ENCODE measurements at places on chromosomes 6 and 20. TPM values are rescaled to one million over a fixed set of nuclear protein-coding genes. Genes with fewer than 3 reads are reported as not detected.
A peak's percentile ranks its signal among the peaks of the same experiment; 100 is the strongest.

C6orf132 gene
- 0.14 TPM for total RNA-seq

C6orf58 gene
- not detected for total RNA-seq

ID4 gene
- not detected for total RNA-seq

DCDC2 gene
- not detected for total RNA-seq

KIAA0408 gene
- total RNA-seq = 0.58 TPM

SMPD2 gene
- total RNA-seq = 37.3 TPM

DNA sequence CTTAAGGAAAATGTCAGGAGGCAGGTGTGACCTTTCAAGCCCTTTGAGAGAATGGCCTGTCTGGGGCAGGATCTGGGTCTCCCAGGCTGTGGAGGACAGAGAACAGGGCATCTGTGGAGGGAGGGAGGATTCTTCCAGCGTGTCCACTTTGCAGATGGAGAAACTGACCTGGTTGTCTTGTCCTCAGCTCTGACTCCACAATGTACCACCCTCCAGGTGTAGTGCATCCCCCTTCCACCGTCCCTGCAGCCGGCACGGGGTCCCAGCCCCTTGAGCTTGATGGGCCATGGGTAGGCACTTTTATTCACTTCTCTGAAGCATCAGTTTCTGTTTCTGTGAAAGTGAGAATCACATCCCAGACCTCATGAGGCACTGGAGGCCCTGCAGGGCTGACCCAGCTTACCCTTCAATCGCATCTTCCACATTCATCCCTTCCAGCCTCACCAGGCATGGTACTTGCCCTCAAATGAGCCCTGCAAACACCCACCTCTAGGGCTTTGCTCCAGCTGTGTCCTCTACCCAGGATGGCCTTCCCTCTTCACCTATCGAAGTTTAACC lies 4.6 kb upstream of the TGM2 start:
- H3K36me3 ChIP-seq = no peaks in the 10 kb centered on the region
- peaks cover 18% of the 10 kb centered on the region for H3K4me1 ChIP-seq
- DNase-seq = no peak
- peaks cover 2% of the 10 kb centered on the region for H3K27me3 ChIP-seq
- H3K27ac ChIP-seq = no peak overlapping the region

DNA sequence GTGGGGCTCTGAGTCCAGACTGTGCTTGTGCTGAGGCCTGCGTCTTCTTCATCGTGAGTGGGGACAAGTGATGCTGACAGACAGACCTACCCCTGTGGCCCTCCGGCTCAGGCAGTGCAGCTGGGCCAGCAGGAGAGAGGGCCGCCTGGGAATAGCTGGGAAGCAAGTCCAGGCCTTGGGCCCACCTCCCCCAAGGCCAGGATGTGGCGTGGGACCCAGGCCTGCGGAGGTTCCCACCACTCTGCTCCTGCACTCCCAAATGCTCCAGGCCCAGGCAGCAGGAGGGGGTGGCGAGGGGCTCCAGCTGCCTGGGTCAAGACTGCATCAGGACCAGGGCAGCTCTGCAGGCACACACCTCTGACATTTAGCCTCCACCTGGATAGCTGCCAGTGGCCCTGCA lies 38.3 kb downstream of the DAAM2 start:
- H3K27me3 ChIP-seq = no peaks in the 10 kb centered on the region
- H3K4me3 ChIP-seq = no peak overlapping the region
- H3K27ac ChIP-seq = no peak overlapping the region
- no peak for DNase-seq
- no peaks in the 10 kb centered on the region for H3K4me1 ChIP-seq

GRCh38 chr20:51385646-51386530 lies 156.6 kb downstream of the NFATC2 start:
- peaks cover 32% of the 10 kb centered on the region for H3K36me3 ChIP-seq
- DNase-seq = peak; percentile 69
- no peak overlapping the region for H3K4me3 ChIP-seq
- H3K27ac ChIP-seq = peak overlapping the region; percentile 26
- no peaks in the 10 kb centered on the region for H3K27me3 ChIP-seq
- H3K4me1 ChIP-seq = peaks cover 48% of the 10 kb centered on the region

GRCh38 chr6:51891784-51892183 lies 195.6 kb downstream of the PKHD1 start:
- H3K27me3 ChIP-seq = no peaks in the 10 kb centered on the region
- H3K36me3 ChIP-seq = no peaks in the 10 kb centered on the region
- H3K27ac ChIP-seq = no peak overlapping the region
- no peak for DNase-seq
- no peaks in the 10 kb centered on the region for H3K4me1 ChIP-seq

- peaks cover 21% of the 10 kb centered on the region for H3K4me1 ChIP-seq
- peaks cover 32% of the 10 kb centered on the region for H3K36me3 ChIP-seq
- H3K27ac ChIP-seq = peak overlapping the region; percentile 99
- H3K27me3 ChIP-seq = no peaks in the 10 kb centered on the region
- DNase-seq = no peak
- peak overlapping the region; percentile 90 for H3K4me3 ChIP-seq
These were observed 764 bp downstream of the BAG6 start for GRCh38 chr6:31651602-31652191.

DNA sequence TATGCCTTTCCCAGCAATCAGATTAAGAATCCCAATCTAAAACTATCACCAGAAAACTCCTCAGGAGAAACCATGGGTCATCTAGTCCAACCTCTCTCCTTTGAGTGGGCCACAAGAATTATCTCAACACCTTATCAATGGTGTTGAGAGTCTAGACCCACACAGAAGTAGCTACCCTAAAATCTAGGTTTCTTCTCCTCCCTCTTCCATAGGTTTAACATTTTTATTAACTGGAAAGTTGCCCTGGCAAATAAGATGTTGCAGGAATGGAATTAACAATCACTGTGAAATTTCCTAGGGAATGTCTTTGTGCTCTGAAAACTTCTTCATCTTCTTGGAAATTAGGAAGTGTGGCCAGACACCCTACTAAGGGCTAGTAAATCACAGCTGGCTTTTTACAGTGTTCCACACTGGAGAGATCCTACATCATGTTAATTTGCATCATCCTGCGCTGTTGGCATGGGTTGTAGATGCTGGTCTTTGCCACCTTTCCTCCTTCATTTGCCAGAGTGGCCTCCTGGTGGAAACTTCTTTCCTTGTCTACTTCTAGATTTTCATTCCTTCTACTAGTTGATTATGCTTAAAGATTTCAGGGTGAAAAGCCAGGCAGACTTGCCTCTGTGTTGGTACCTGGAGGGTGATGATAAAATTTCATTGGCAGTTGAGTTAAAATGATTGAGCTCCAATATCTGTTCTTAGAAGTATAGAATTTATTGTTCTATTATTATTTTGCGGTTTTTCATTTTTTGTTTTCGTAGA lies 2.7 kb downstream of the TNFAIP3 start:
- peak overlapping the region; percentile 97 for H3K27ac ChIP-seq
- peaks cover 50% of the 10 kb centered on the region for H3K4me1 ChIP-seq
- peaks cover 26% of the 10 kb centered on the region for H3K36me3 ChIP-seq
- peak overlapping the region; percentile 15 for H3K4me3 ChIP-seq
- no peaks in the 10 kb centered on the region for H3K27me3 ChIP-seq
- no peak for DNase-seq

DNA sequence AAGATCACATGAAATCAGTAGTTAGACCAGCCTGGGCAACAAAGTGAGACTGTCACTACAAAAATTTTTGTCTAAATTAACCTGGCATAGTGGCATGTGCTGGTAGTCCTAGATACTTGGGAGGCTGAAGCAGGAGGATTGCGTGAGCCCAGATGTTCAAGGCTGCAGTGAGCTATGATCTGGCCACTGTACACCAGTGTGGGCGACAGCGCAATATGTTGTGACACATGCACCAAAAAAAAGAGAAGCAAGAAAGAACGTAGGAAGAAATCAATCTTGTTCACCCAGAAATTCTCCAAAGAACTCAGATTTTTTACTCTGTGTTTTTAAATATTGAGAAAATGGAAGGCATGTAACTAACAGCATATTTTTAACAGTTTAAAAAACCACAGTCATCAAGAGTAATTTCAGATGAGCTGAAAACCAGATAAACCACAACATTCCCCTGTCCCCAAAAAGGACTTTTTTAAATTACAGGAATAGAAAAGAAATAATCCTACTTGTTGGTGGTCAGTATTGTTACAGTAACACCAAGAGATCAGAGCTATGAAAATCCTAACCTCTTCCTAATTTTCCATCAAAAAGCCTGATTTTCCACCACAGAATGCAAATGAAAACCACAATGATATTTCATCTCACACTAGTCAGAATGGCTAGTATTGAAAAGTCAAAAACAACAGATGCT lies 240.2 kb downstream of the KHDC1L start:
- H3K36me3 ChIP-seq = no peaks in the 10 kb centered on the region
- H3K27me3 ChIP-seq = no peaks in the 10 kb centered on the region
- no peak overlapping the region for H3K4me3 ChIP-seq
- peaks cover 3% of the 10 kb centered on the region for H3K4me1 ChIP-seq

- H3K4me3 ChIP-seq = no peak overlapping the region
- no peak for DNase-seq
- peaks cover 18% of the 10 kb centered on the region for H3K4me1 ChIP-seq
- H3K27me3 ChIP-seq = no peaks in the 10 kb centered on the region
These were observed 54.0 kb upstream of the AKIRIN2 start for GRCh38 chr6:87755708-87756671.

- H3K4me1 ChIP-seq = peaks cover 14% of the 10 kb centered on the region
- no peaks in the 10 kb centered on the region for H3K27me3 ChIP-seq
- H3K4me3 ChIP-seq = no peak overlapping the region
These were observed 59.1 kb upstream of the SUPT3H start for GRCh38 chr6:45436544-45437438.

GRCh38 chr6:163394659-163395058 lies 19.9 kb upstream of the QKI start:
- no peaks in the 10 kb centered on the region for H3K4me1 ChIP-seq
- no peak for DNase-seq

GRCh38 chr6:139372326-139373153 lies 1.9 kb downstream of the CITED2 start:
- no peaks in the 10 kb centered on the region for H3K27me3 ChIP-seq
- H3K36me3 ChIP-seq = peaks cover 2% of the 10 kb centered on the region
- peak overlapping the region; percentile 81 for H3K27ac ChIP-seq
- peaks cover 12% of the 10 kb centered on the region for H3K4me1 ChIP-seq
- no peak for DNase-seq
- peak overlapping the region; percentile 98 for H3K4me3 ChIP-seq

- no peaks in the 10 kb centered on the region for H3K27me3 ChIP-seq
- peaks cover 86% of the 10 kb centered on the region for H3K4me1 ChIP-seq
- H3K36me3 ChIP-seq = peaks cover 18% of the 10 kb centered on the region
- DNase-seq = no peak
These were observed 60.2 kb downstream of the NOL4L start for GRCh38 chr20:32524829-32525501.
